Activated naive CD4-positive, alpha-beta T cell treated with anti-CD3 and anti-CD28 coated beads, Interleukin-2, amount 50 U/mL, for 72 hours (primary cell): ENCODE measurements at places on chromosomes 13 and 19. TPM values are rescaled to one million over a fixed set of nuclear protein-coding genes. Genes with fewer than 3 reads are reported as not detected.

- DNase-seq = peak; percentile 82
These were observed 7.5 kb upstream of the TSHZ3 start for GRCh38 chr19:31356587-31357314.

Gene OR7A5
- total RNA-seq = not detected

DNA sequence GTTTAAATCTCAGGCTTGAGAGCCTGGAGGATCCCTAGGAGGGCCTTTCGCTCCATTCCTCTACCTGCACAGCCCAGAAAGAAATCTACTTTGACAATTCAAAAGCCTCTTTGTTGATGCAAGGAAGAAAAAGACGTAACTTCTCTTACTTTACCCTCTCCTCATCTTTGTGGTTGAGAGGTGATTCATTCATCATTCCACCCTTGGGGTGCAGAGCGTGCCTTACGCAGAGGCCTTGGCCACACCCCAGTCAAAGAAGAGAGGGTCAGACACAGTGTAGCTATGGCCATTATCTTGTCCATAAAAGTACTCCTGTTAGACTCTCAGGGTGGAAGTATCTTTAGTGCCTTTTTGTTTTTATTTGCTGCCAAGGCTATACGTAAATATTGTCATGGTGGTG, 184.0 kb downstream of the IRS2 start:
- DNase-seq = no peak

Gene ATP7B
- 1.1 TPM for total RNA-seq

Gene SLC7A9
- total RNA-seq = not detected

DNA sequence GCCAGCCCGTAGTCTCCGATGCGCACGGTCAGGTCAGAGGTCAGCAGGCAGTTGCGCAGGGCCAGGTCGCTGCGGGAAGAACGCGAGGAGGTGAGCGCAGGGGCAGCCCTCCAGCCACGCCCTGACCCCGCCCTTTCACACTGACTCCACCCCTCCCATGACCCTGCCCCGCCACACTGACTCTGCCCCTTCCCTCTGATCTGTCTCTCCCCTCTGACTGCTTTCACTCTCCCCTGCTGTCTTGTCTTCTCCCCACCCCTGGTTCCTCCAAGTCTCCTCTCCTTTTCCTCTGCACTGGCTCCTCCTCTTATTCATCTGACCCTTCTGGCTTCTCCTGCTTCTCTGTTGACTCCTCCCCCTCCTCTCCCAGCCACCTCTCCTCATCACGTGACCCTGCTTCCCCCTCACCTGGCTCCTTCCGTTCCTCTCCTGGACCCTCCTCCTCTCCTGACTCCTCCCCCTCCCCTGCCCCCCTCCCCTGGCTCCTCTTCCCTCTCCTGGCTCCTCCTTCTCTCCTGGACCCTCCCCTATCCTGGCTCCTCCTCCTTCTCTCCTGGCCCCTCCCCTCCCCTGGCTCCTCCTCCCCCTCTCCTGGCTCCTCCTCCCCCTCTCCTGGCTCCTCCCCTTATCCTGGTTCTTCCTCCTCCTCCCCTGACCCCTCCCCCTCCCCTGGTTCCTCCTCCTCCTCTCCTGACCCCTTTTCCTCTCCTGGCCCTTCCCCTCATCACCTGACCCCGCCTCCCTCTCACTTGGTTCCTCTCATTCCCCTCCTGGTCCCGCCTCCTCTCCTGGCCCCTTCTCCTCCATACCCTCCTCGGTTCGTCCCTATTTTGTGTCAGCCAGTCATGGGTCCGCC, 9.9 kb downstream of the LMTK3 start:
- DNase-seq = no peak

DNA sequence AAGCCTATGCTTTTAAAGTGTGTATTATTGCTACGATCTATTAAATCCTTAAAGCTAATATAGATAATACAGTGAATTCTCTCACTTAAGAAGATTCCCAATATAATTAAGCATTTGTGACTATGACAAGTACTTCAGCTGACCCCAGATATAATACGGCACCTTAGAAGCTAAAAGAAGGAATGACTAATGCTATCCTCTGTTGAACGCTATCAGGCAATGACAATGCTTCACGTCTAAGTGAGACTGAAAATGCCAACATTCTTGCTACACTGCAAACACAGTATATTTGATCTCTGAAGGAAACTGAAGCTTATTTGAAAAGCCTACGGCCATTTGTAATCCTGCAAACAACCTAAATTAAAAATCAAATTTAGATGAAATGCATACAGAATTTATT, 19.7 kb downstream of the VWA8 start:
- DNase-seq = no peak

GRCh38 chr13:91649456-91649855, 251.0 kb downstream of the GPC5 start:
- DNase-seq = no peak

Gene CILP2
- 0.25 TPM for total RNA-seq

Gene ZNF471
- total RNA-seq = 0.39 TPM

Gene ZNF20
- total RNA-seq = 1.6 TPM

Gene ZNF45
- 10.5 TPM for total RNA-seq

Gene LYPD3
- 3.0 TPM for total RNA-seq

GRCh38 chr19:16737911-16738310, 18.3 kb downstream of the NWD1 start:
- DNase-seq = no peak

DNA sequence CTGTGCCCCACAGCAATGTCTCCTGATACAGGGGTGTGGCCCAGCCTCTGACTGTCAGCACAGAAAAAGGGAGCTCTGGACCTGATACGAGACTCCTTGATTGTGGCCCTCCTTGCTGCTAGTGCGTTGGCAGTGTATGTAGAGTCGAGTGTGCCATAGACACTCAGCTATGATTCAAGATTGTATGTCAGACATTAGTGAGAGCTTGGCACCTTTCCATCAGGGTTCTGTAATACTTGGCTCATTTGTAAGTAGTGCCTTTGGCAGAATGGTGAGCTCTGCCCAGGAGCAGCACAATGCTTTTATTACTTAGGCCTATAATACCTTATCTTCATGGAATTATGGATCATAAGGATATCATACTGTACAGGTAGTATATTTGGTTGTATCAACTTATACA, 83.4 kb downstream of the ATP8A2 start:
- no peak for DNase-seq
